Sigmoid colon (tissue), 7 donors: ENCODE measurements at places on chromosomes 5 and 9. TPM values are rescaled to one million over a fixed set of nuclear protein-coding genes. Genes with fewer than 3 reads are reported as not detected.

DNA sequence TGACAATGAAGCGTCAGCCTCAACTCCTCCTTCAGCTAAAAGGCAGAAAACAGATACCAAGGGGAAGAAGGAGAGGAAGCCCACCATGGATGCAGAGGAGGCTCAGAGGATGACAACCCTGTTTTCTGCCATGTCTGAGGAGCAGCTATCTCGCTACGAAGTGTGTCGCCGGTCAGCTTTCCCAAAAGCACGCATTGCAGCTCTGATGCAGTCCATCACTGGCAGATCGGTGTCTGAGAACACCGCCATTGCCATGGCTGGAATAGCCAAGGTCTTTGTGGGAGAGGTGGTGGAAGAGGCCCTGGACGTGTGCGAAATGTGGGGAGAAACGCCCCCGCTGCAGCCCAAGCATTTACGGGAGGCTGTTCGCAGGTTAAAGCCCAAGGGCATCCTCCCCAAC lies 968 bp downstream of the TAF11L11 start:
- no peak overlapping the region for H3K27ac ChIP-seq
- no peaks in the 10 kb centered on the region for H3K27me3 ChIP-seq
- DNase-seq: no peak
- no peak overlapping the region for H3K4me3 ChIP-seq

GRCh38 chr5:95818181-95819147 lies 4.1 kb downstream of the GLRX start:
- H3K27ac ChIP-seq: peak overlapping the region; percentile 41
- H3K4me3 ChIP-seq: no peak overlapping the region
- no peaks in the 10 kb centered on the region for H3K27me3 ChIP-seq
- peaks cover 36% of the 10 kb centered on the region for H3K4me1 ChIP-seq
- no peak for DNase-seq

DNA sequence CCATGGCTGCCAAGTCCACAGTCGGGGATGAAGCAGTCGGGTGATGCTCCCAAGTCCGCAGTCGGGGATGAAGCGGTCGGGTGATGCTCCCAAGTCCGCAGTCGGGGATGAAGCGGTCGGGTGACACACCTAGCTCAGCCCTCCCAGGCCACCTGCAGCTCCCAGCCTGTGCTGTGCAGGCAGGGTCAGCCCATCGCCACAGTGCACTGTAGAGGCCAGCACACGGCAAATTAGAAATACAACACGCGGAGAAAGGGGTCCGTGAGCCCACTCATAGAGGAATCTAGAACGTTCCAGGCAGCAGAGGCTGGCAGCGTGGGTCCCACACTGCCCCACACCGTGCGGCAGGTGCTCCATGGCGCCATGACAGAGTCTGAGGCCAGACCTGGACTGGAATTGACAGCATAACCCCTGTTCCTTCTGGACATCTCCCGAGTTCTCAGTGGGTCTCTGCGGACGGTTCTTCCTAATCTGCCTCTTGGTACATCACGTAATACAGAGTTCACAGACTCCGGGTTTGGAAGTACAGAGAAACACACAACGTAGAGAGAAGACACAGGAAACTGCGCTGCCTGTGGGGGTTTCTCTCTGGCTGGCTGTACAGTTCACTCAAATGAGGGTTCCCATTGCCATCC lies 7.7 kb upstream of the EXOC3 start:
- H3K27ac ChIP-seq: no peak overlapping the region
- peak; percentile 53 for DNase-seq
- H3K4me1 ChIP-seq: no peaks in the 10 kb centered on the region
- H3K4me3 ChIP-seq: no peak overlapping the region
- peaks cover 10% of the 10 kb centered on the region for H3K27me3 ChIP-seq
- H3K36me3 ChIP-seq: no peaks in the 10 kb centered on the region

DNA sequence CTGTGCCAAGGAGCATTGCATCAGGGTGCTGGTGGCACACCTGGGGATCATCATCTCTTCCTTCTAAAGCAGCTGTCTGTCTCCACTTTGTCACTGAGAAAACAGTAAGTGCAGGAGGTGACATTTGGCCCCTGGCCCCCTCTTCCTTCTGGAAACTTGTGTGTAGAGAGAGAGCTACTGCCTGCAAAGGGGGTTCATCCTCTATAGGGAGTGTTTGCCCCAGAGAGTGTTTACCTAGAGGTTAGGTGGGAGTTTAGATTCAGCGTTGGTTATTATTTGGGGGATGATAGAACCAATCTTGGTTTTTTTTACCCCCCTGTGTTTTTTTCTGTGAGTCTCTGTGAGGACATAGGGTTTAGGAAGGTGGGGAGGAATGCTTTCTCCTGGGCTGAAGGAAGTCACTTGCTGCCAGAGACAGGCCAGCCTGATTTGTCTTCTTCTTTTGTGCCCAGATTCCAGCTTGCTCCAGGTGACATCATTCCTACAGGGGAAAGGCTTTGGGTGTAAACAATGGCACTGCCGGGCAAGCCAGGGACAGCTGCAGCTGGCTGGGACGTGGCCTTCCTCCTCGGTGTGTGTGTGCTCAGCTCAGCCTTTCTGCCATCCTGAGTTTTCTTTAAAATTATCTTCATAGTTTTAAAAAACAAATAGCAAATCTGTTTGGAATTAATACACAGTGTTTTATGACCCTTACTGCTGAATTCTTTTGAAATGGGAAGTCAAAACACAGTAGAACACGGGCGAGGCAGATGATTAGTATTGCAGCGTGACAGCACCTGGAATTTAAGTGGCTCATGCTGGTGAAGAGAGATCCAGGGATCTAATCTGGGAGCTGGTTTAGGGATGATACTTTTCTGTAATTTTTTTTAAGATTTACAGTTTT lies 24.5 kb downstream of the PRRC2B start:
- peak overlapping the region; percentile 66 for H3K27ac ChIP-seq
- no peaks in the 10 kb centered on the region for H3K4me1 ChIP-seq
- no peaks in the 10 kb centered on the region for H3K27me3 ChIP-seq
- no peak for DNase-seq
- no peak overlapping the region for H3K4me3 ChIP-seq

DNA sequence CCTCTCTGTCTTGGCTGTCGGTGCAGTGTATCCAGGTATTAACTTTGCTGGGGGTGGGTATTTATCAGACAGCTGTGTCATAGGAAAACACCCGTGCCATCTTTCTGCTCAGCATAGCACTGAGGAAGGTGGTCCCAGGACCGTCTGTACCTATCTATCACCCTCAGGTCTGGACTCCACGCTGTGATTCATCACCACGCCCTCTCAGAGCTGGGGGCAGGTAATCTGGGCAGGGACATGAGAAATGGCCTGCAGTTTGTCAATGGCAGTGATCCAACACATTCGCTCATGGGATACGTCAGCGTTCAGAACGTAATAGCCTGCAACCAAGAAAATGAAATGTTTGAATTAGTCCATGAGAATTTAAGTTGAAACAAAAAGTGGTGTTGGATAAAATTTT lies 151.6 kb upstream of the MAP1B start:
- no peaks in the 10 kb centered on the region for H3K36me3 ChIP-seq
- H3K27ac ChIP-seq: no peak overlapping the region
- peaks cover 29% of the 10 kb centered on the region for H3K4me1 ChIP-seq
- H3K4me3 ChIP-seq: no peak overlapping the region
- no peaks in the 10 kb centered on the region for H3K27me3 ChIP-seq

DNA sequence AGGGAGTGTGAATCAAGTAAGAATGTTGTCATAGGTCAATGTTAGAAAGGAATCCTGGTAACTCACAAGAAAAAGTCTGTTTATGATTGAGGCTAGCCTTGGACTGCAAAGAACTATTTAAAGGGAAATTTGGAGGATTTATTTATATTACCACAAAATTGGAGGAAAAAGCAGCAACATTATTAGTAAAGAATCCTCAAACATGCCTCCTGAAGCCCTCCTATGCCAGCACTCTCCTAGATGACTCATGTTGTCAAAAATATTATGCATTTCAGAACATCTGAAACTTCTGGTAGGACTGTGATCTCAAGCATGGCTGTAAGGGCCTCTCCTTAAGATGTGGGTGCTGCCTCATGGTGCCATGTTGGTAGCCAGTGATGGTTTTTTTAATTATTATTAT lies 628.5 kb downstream of the CHSY3 start:
- H3K27me3 ChIP-seq: no peaks in the 10 kb centered on the region
- no peaks in the 10 kb centered on the region for H3K36me3 ChIP-seq
- no peak overlapping the region for H3K4me3 ChIP-seq
- no peak overlapping the region for H3K27ac ChIP-seq

GRCh38 chr5:170974461-170974860 lies 112.6 kb downstream of the RANBP17 start:
- H3K4me3 ChIP-seq: no peak overlapping the region
- H3K36me3 ChIP-seq: no peaks in the 10 kb centered on the region
- H3K27ac ChIP-seq: no peak overlapping the region
- H3K4me1 ChIP-seq: no peaks in the 10 kb centered on the region
- no peaks in the 10 kb centered on the region for H3K27me3 ChIP-seq
- DNase-seq: no peak

GRCh38 chr5:87300744-87301143 lies 33.1 kb downstream of the RASA1 start:
- DNase-seq: no peak
- H3K27me3 ChIP-seq: no peaks in the 10 kb centered on the region
- peaks cover 18% of the 10 kb centered on the region for H3K4me1 ChIP-seq
- no peak overlapping the region for H3K4me3 ChIP-seq
- H3K27ac ChIP-seq: no peak overlapping the region

- DNase-seq: no peak
- no peaks in the 10 kb centered on the region for H3K4me1 ChIP-seq
- H3K27ac ChIP-seq: no peak overlapping the region
- no peaks in the 10 kb centered on the region for H3K27me3 ChIP-seq
Measured at GRCh38 chr9:111412280-111412679, 71.9 kb downstream of the ECPAS start.

- DNase-seq: peak; percentile 77
- H3K4me3 ChIP-seq: no peak overlapping the region
- no peaks in the 10 kb centered on the region for H3K4me1 ChIP-seq
- H3K27ac ChIP-seq: no peak overlapping the region
Measured at GRCh38 chr9:137710704-137711103, 91.9 kb downstream of the EHMT1 start.

DNA sequence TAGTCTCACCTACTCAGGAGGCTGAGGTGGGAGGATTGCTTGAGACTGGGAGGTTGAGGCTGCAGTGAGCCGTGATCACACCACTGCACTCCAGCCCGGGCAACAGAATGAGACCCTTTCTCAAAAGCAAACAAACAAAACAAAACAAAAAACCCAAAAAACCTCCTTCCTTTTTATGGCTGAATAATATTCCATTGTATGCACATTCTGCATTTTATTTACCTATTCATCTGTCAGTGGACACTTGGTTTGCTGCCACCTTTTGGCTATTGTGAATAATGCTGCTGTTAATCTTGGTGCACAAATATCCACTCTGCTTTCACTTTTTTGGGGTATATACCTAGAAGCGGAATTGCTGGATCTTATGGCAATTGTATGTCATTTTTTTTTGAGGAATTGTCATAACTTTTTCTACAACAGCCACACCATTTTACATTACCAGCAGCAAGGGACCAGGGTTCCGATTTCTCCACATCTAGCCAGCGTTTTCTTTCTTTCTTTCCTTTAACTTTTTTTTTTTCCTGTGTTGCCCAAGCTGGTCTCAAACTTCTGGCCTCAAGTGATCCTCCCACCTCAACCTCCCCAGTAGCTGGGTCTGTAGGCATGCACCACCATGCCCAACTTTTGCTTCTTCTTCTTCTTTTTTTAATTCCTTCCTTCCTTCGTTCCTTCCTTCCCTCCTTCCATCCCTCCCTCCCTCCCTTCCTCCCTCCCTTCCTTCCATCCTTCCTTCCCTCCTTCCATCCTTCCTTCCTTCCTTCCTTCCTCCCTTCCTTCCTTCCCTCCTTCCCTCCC lies 30.6 kb downstream of the NKX2-5 start:
- no peaks in the 10 kb centered on the region for H3K4me1 ChIP-seq
- H3K27ac ChIP-seq: no peak overlapping the region
- no peak for DNase-seq
- H3K4me3 ChIP-seq: no peak overlapping the region
- H3K27me3 ChIP-seq: peaks cover 11% of the 10 kb centered on the region

DNA sequence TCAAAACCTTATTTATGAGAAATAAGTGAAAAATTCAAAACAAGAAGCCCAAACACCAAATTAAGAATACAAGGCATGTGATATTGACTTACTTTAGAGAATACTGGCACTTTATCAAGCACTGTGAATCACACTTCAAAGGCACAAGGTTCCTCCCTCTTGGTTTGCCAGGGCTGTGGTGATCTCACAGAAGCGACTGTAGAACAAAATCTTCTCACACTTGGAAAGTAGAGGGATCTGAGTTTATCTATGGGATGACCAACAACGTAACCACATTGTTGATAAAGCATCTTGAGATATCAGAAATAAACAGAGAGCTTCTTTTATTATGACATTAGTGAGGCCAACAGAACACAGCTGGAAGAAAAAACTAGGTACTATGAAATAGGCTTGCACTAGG lies 295.9 kb downstream of the NFIB start:
- no peak overlapping the region for H3K27ac ChIP-seq
- H3K27me3 ChIP-seq: no peaks in the 10 kb centered on the region
- H3K4me1 ChIP-seq: no peaks in the 10 kb centered on the region
- H3K4me3 ChIP-seq: no peak overlapping the region

GRCh38 chr5:21049901-21050300 lies 1061.9 kb upstream of the CDH18 start:
- no peaks in the 10 kb centered on the region for H3K27me3 ChIP-seq
- DNase-seq: no peak
- H3K27ac ChIP-seq: no peak overlapping the region
- no peaks in the 10 kb centered on the region for H3K36me3 ChIP-seq

DNA sequence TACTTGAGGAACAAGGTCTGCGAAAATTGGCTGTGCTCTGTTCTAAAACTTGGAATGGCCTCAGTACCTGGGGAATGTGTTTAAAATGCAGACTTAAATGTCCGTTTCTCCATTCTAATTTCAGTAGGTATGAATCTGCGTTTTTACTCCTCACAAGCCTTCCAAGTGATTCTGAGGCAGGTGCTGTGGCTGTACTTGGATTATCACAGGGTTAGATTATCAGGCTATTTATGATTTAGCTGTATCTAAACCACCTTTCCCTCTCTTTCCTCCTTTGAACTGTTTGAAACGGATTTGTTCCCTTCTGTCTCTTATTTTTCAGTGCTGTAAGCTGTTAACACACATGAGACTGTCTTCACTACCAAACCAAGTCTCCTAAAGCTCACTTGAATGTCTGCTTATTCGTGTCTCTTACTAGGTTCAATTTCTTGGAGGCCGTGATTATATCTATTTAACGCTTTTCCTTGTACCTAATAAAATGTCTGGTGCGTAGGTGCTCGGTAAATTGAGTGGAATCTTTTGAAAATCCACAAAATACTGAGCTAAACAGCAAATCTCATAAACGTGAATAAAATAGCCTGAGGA lies 714 bp upstream of the CETN3 start:
- no peaks in the 10 kb centered on the region for H3K36me3 ChIP-seq
- peak overlapping the region; percentile 90 for H3K27ac ChIP-seq
- no peak for DNase-seq
- peak overlapping the region; percentile 38 for H3K4me3 ChIP-seq

GARIN3 gene
- not detected for total RNA-seq

SMIM33 gene
- not detected for total RNA-seq

FAM78A gene
- 2.5 TPM for total RNA-seq

TRIM7 gene
- 0.55 TPM for total RNA-seq

TAF11L11 gene
- total RNA-seq: not detected

FAM153A gene
- 0.27 TPM for total RNA-seq

PCDHB10 gene
- 5.8 TPM for total RNA-seq

TXNDC8 gene
- not detected for total RNA-seq

PDE6A gene
- not detected for total RNA-seq

ANGPTL2 gene
- 50.5 TPM for total RNA-seq

PCDHGC4 gene
- 2.5 TPM for total RNA-seq

PDGFRB gene
- 59.6 TPM for total RNA-seq

NCS1 gene
- 95.3 TPM for total RNA-seq

CNTLN gene
- 18.2 TPM for total RNA-seq
